Activated CD4-positive, alpha-beta T cell treated with anti-CD3 and anti-CD28 coated beads, Interleukin-2, amount 10 ng/mL, durations not matched to agents 7 days and 5 days (primary cell): ENCODE measurements at places on chromosomes 2 and 18.

DNA sequence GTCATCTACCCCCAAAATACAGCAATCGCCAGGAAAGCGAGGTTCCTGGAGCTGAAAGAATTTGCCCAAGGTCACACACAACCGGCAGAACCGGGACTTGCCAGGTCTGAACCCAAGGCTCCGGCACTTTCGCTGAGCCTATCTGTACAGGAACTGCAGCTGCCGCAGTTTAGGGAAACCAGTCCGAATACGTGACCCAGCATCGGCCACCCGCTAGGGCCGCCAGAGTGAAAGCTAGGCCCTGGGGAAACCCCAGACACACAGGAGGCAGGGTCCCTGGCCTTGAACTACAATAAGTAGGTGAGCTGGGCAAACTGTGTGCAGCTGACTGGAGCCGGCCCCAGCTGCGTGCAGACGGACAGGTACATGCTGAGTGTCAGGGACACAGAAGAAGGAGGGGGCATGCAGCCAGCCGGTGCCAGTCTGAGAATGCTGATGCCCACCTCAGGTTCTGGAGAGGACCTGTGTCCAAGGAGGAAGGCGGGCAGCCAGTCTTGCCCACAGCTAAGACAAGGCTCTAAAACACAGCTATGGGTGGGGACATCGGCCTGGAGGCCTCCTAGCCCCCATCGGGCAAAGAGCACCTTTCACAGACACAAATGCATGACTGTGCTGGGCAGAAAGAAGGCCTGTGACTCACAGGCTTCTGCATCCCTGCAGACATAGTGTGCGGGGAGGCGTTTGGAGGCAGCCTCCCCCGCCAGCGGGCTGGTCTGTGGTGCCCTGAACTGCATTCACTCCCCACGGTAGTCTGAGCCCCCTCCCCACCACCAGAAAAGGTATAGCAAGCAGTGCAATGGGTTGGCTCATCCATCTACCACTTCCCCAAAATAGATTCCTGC, 107.4 kb upstream of the ID2 start:
- DNase-seq, result no peak

DNA sequence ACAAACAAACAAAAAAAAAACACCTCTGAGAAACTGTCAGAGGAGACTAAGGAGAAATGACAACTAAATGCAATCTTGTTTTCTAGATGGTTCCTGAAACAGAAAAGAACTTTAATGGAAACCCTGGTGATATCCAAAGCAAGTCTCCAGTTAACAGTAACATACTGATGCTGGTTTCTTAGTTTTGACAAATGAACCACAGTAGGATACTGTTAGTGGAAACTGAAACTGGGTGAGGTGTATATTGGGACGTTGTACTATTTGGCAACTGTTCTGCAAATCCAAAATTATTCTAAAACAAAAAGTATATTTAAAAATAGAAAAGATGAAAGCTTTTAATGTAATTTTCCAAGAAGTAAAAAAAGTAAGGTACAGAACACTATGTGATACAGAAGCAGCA, 11.4 kb downstream of the SESTD1 start:
- no peak for DNase-seq

DNA sequence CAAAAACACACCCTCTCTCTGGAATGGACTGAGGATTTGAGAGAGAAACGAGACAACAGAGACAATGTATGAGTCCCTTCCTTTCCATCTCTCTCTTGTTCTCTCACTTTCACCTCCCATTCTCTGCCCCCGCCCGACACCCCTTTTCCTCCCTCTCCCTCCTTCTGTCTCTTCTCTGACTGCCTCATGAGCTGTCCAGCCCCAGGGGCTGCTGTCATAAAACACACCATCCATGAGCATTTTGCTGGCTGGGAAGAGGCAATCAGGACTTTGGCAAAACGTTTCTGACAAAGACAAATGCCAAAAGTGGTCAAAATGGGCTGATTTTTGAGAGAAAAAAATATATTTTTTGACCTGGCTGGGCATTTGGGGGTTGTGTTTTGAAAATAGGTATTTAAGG, 377.2 kb downstream of the EN1 start:
- DNase-seq, result no peak

- DNase-seq, result no peak
Measured at GRCh38 chr2:11406267-11406957, 59.5 kb downstream of the E2F6 start.

GRCh38 chr2:66604326-66604725, 169.4 kb downstream of the MEIS1 start:
- no peak for DNase-seq

- no peak for DNase-seq
Measured at GRCh38 chr2:17733599-17733998, 20.0 kb downstream of the SMC6 start.

- DNase-seq, result no peak
Measured at GRCh38 chr2:59874971-59875755, 678.3 kb downstream of the BCL11A start.

DNA sequence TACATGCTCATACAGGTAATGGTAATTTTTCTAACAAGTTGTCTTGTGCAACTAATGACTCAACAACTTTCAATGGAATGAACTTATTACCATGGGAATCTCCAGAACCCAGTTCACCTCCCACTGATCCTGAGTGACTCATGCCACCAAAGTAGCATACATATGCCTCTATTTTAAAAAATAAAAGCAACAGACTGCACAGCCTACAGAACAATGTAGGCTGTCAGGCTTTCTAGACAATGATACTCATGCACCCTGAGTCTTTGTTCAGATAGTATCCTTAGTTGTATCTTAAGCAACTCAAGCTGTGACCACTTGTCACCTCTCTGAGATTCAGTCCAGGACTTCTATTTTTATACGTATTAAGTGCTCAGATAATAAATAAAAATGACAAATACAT, 531.0 kb upstream of the SETBP1 start:
- no peak for DNase-seq

- no peak for DNase-seq
Measured at GRCh38 chr2:238387332-238387731, 39.4 kb upstream of the ASB1 start.

DNA sequence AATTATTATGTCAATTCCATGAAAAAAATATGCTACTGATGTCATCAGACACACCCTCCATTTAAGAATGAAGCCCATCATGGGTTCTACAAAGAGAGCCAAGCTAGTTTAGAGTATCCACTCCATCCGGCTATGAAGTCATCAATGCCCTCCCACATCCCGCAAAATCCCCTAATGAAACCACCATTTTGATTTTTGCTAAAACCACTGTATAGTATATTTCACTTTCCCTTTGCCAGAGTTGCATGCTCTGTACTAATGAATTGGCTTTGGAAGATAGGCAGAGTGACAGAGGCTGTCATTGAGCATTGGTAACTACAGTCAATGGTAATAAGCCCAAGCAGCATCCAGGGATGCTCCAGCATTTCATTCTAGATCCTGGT, 118.6 kb downstream of the ANKRD44 start:
- peak; percentile 62 for DNase-seq

GRCh38 chr2:16650287-16651249, 15.1 kb downstream of the CYRIA start:
- DNase-seq, result no peak

- DNase-seq, result no peak
Measured at GRCh38 chr2:191226196-191226595, 19.0 kb upstream of the MYO1B start.

GRCh38 chr2:100182494-100183361, 40.3 kb upstream of the AFF3 start:
- DNase-seq, result no peak

GRCh38 chr2:191625016-191625415, 52.9 kb upstream of the NABP1 start:
- peak; percentile 42 for DNase-seq

DNA sequence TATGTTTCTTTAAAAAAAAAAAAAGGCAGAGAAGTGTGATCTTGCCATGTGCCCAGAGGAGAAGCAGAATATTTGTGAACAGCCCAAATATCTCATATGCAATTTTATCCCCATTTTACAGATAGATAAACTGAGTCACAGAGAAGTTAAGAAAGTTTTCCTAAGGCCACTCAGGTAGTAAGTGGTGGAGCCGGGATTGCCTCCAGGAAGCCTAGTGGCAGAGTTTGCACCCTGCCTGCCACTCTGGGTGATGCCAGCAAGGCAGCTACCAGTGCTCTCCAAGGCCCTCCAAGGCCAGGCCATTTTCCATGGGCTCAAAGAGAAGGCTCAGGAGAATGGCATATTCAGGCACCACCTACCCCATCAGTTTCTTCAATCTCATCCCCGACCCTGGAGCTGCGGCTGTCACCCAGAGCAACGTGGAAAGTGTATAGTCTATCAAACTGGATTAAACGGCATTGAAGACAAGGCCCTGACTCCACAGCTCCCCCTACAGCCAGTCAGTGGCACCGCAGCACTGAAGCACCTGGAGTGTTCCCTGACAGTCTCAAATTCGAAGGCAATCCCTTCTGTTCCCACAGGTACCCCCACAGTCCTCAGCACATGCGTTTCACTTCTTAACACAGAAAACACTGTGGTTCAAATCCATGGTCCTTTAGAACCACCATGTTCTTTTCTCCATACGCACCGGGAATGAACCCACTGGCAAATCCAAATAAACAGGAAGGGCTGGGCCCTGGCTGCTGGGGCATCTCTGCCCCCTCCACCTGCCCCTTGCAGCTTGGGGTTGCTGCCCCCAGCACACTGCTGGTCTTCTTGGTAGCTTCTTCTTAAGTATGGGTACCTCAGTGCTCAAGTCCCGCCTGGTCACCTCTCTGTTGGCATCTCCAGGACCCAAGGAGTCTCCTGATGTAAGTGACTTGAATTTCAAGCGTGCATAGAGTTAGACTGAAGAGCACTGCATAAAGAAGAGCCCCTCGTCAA, 175.3 kb downstream of the INHBB start:
- DNase-seq, result peak; percentile 40

DNA sequence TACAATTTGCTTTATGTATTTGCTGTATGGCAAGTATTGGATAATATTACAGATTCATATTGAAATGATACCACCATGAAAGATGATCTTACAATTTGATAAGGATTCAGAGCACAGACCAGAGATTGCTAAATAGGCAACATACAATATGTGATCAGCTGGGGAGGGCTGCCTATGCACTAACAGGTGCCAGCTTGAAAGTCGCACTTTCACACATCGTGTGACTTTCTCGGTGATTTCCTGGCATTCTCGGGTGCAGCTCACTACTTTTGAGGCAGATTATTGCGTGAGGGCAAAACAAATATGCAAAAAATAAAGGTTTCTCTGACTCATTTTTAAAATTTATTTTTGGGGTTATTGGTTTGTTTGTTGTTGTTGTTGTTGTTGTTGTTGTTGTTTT, 36.0 kb downstream of the RBMS1 start:
- DNase-seq, result no peak

DNA sequence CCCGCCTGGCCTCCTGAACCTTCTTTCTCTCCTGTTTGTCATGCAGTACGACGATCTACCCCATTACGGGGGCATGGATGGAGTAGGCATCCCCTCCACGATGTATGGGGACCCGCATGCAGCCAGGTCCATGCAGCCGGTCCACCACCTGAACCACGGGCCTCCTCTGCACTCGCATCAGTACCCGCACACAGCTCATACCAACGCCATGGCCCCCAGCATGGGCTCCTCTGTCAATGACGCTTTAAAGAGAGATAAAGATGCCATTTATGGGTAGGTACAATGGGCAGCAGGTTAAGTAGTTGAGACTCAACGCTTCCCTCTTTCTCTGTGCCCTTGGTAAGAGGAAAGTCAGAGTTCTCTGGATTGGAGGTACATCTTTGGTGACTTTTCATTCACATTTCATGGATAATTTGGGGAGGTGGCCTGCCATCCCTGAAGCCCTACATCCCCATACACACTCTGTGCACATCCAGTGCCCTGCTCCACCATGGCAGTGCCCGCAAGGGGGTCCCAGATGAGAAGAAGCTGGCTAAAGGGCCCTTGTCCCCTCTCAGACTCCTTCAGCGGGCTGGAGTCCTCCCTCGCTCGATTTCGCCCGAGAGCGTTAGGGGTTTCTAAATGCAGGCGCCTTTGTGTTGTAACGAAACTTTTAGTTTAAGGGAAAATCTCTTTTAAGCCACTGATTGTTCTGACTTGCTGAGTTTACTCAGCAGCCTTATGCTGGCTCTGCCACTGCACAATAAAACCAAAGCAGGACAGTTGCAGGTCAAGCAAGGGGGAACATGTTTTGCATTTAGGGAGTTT, 3.0 kb downstream of the MEIS1 start:
- no peak for DNase-seq
